Effector memory CD8-positive, alpha-beta T cell (primary cell): ENCODE measurements at places on chromosomes 12 and 14.

- DNase-seq, result no peak
These were observed 302.5 kb upstream of the AMIGO2 start for GRCh38 chr12:47382305-47382704.

- DNase-seq, result no peak
These were observed 75.6 kb upstream of the SLC24A4 start for GRCh38 chr14:92247341-92247740.

GRCh38 chr12:48907245-48907644 lies 18.0 kb downstream of the FKBP11 start:
- no peak for DNase-seq

- DNase-seq, result no peak
These were observed 10.2 kb downstream of the TPCN1 start for GRCh38 chr12:113231235-113232088.

DNA sequence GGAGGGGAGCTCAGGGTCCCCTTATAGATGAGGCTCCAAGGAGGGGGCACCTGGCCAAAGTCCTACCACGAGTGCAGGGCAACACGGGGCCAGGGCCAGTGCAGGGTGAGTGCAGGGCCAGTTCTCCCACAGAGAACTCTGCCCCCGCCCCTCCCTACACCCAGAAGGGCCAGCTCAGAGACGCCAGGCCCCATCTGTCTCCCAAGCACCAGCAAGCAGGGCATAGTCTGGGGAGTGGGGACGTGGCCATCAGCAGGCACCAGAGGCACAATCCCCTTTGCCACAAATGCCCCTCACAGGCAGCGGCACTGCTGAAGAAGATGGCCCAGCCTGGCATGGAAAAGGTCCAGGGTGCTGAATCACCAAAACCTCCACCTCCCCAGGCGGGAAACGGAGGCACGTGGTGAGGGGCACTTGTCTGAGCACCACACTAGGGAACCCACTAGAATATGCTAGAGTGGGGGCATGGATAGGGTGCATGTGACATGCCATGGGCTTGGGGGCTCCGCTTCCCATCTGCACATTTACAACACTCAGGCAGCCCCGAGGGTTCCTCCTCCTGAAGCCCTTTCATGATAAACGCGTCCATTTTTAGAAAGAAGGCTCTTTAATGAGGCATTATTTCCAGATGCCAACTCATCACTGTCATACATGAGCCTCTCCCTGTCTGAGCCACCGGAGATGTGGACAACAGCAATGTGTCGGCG lies 17.8 kb downstream of the CCDC85C start:
- no peak for DNase-seq

GRCh38 chr12:2607881-2608607 lies 186.7 kb upstream of the FKBP4 start:
- DNase-seq, result no peak

DNA sequence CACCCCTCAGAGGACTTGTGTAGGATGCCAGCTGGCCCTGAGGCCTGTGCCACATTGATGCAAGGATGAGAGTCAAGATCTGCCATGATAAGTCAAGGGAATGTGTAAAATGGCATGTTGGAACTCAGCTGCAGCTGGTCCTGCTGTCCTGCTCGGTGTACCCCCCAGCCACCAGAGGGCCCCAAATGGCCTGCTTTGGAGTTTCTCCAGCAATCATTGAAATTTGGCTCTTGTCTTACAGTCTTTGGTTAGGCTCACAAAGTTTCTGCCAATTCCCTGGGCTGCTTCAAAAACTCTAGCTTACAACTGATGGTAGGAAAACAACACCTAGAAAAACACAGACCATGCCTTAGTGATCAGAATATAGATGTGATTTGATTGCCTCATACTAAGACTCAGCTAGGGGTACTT lies 76.8 kb downstream of the HSD17B6 start:
- no peak for DNase-seq

GRCh38 chr12:118330421-118331018 lies 42.2 kb downstream of the TAOK3 start:
- DNase-seq, result no peak

DNA sequence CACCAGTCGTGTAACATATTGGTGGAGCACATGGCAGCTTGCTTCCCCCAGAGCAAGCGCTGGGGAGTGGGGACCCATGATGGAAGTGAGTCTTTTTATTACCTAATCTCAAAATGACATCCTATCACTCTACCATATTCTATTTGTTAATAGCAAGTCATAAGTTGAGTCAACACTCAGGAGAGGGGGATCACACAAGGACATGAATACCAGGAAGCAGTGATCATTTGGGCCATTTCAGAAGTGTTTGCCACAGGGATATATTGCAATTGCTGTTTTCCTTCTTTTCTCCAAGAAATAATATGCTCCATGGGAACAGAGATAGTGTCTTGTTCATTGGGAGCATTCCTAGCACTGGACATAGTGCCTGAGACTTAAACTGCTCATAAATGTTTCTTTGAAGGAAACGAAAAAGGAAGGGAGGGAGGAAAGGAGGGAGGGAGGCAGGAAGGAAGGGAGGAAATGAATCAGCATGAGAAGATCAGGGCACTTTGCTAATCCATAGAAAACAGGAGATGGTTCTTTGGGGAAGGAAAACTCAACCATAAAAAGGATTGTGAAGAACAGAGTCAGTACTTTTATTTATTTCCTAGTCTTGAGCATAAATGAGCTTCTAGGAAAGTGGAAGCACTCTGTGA lies 39.2 kb upstream of the EEA1 start:
- DNase-seq, result no peak

DNA sequence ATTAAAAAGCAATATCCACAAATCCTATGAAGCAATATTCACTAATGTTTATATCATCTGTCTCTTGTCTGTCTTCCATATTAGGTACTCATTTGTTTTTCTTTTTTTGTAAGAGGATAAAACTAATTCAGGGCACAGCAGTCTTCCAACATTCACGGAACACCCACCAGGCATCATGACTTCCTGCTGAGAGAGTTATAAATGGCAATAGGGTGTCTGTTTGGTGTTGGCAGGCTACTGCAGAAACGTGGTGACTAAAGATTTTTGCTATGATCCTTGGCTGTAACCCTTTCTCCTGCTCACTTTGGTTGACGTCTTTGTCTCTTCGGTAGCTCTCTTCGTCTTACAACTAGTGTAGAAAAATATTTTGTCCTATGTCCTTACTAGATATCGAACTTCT lies 860.6 kb upstream of the MGAT4C start:
- no peak for DNase-seq

DNA sequence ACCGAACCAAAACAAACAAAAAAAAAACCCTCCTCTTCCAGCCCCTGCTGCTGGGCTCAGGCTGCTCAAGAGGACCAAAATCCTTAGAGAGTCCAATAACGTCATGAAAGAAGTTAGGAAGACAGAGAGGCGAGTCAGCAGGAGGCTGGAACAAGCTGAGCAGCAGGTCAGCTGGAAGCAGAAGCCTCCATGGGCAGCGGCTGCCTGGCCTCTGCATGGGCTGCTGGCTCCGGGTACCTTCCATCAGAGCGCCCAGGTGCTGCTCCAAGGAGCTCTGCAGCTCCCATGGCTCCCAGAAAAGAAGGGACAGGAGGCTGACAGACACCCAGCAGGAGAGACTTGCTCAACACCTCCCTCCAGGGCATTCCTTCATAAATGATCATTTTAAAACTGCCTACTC lies 3.2 kb upstream of the KRT2 start:
- no peak for DNase-seq

- no peak for DNase-seq
These were observed 9.0 kb upstream of the NUMB start for GRCh38 chr14:73467377-73467776.

DNA sequence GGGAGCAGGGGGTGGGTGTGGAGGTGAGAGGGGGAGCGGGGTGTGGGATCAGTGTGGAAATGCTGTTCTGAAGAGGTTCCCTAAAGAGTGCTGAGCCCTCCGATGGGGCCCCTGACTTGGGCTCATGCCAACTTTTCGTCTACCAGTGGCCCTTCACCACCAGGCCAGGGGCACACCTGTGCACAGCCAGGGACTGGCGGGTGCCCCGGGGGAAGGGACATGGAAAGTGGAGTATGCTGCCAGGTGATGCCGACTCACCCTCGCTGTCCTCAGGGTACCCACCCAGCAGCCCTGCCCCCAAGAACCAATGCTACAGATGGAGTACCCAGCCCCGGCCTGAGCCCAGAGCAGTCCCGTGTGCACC lies 26.2 kb downstream of the AMN start:
- no peak for DNase-seq

GRCh38 chr14:90606434-90606833 lies 209.6 kb downstream of the CALM1 start:
- no peak for DNase-seq

DNA sequence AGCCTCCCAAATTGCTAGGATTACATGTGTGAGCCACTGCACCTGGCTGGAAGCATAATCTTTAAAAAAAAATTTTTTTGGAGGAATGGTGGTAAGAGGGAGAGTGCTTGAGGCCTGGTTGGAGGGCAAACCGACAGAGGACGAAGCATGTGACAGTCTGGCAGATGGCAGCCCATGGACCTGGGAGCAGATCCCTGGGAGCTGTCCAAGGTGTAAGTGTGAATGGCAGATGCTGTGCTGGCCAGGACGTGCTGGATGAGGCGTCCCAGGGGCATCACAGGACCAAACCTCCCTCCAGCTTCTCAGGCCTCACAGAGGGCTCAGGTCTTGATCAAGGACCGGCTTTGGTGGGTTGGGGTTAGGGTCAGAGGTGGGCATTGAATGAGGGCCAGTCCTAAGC lies 128.4 kb upstream of the NCOR2 start:
- DNase-seq, result no peak

DNA sequence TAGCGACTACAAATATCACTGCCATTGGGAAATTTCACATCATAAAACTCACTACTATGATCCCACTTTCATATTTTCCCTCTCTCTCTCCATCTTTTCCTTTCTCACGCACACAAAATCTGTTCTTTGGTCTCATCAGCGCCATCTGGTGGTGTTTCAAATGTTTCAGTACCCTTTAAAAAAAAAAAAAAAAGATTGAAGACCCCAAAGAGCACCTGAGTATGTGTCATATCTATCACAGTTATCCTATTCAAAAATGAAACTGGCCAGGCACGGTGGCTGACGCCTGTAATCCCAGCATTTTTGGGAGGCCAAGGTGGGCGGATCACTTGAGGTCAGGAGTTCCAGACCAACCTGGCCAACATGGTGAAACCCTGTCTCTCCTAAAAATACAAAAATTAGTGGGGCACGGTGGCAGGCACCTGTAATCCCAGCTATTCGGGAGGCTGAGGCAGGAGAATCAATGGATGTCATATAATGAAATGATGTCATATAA lies 72.4 kb downstream of the TTC9 start:
- DNase-seq, result peak; percentile 46

DNA sequence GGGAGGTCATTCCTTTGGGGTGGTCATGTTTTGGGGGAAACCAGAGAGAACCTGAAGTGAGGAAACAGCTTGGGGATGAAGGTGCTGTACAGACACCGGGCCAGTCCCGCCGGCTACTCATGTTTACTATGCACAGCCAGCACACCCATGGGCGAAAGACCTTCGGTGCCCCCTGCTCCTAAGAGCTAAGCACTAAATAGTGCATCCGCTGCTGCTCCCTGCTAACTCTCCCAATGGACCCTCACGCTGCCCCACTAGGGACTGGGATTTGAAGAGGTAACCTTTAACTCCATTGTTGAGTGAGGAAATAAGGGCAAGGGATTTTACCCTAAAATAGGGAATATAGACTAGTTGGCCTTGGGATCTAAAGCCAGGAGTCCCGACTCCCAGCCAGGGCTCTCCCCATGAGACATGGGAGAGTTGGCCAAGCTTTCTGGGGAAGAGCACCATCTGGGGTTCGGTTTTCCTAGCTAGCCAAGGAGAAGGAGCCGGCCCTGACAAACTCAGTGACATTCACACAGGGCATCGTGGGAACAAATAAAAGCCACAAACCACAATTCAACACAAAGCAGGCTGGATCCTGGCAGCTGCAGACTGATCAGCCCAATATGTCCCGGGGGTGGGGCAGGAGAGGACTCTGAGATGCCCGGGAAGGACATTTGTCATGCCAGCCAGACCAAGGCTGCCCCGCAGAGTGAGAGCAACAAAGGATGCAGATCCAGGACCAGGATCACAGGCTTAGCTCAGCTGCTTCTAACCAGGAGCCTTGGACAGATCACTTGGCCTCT lies 91.7 kb downstream of the SINHCAF start:
- DNase-seq, result no peak

DNA sequence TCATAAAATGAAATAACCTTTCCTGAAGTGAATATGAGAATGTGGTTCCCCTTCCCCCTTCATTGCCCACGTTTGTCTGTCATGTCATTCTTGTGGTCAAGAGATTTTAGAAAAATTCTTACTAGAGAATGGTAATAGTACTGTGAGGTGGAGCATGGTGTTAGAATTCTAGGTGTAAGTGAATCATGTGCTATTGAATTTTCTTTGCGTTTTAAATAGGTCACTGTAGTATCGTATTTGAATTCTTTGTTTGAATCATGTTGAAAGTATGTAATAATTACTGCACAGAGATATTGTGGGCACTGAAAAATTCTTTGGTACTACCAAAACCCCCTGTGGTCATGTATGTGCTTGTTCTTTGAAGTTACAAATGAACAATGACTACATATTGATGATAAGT lies 49.9 kb downstream of the FUT8 start:
- DNase-seq, result no peak
